ENCODE measurements at places on chromosomes 6 and 20.

DNA sequence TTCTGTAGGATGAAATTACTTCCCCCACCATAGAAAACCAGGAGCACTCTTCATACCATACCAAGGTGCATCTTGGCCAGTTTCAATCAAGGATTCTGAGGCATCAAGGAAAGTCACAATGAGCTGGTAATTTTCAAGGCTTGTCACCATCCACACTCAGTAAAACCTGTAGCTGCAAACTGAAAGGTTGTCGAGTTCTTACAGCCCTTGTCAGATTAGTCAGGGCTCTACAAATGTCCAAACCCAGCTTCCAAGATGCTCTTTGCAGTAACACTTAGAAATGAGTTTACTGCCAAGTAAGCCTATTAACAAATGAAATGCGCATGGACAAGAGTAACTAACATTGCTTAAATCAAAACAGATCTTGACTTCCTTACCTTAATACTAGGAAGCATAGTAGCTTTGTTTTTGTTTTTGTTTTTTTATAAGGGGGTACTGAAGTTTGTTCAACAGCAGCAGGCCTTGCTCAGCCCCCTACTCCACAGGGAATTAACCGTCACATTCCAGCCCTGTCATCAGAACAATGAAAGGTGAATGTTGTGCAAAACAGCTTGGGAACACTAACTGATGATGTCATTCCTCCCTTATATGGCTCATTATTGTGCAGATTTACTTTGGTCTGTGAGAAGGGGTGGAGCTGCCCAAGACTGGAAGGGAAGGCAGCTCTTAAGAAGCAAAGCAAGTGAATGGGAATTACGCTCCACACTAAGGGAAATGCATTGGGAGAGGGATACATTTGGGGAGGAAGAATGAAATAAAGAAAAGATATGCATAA lies 49.9 kb upstream of the TMEM30A start:
- no peak for DNase-seq

GRCh38 chr20:15922556-15922955 lies 650.7 kb downstream of the KIF16B start:
- no peak for DNase-seq

- no peak for DNase-seq
These were observed 1136.0 kb downstream of the HACE1 start for GRCh38 chr6:103723438-103724322.

DNA sequence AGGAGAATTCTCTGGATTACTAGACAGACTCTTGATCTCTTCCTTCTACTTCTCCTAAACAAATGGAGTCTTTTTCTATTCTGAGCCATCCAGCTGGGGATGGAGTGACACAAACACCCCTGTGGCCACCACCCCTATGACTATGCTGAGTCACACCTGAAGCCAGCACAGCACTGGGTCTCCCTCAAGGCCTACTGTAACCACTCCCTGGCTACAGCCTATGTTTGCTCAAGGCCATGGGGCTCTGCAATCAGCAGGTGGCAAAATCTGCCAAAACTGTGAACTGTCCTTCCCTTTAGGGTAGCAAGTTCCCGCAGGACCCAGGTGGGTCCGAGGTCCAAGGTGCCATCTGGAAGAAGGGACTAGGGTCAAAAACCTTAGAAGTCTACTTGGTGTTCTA lies 132.3 kb downstream of the TINAG start:
- no peak for DNase-seq

DNA sequence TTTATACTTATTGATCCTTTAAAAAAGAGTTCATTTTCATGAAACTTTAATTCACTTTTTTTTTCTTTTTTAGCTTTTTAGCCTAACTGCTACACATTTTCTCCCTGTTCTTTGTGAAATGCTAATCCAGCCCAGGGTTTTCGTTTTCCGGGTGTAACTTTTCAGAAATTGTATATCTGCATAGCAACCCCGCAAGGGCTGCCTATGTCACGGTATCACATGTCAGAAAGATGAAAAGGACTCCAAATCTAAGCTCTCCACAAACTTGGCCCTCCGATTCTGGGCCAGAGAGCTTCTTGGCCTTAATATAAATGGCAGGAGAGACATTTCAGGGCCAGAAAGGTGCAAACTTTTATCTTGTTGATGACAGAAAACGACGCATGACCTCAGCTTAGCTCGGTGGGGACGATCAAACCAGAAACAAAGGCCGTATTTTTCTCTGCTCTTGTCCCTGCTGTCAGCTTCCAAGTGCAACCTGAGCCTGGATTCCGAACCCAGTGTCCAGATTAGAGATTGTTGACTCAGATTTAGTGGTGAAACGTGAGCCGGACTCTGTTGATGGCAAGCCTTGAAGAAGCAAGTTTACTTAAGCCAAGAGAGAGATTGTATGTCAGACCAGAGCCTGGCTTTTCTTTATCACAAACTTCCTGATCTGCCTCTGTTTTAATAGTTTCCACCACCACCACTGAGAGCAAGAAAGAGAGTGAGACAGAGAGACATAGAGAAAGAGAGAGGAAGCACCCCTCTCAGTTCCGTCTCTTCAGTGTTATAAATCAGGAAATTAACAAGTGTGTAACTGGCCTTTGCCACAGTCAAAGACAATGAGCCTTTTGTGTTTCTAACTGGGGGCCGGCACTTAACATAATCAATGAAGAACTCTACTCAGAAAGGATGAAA lies 157.8 kb downstream of the SCML4 start:
- DNase-seq, result no peak

DNA sequence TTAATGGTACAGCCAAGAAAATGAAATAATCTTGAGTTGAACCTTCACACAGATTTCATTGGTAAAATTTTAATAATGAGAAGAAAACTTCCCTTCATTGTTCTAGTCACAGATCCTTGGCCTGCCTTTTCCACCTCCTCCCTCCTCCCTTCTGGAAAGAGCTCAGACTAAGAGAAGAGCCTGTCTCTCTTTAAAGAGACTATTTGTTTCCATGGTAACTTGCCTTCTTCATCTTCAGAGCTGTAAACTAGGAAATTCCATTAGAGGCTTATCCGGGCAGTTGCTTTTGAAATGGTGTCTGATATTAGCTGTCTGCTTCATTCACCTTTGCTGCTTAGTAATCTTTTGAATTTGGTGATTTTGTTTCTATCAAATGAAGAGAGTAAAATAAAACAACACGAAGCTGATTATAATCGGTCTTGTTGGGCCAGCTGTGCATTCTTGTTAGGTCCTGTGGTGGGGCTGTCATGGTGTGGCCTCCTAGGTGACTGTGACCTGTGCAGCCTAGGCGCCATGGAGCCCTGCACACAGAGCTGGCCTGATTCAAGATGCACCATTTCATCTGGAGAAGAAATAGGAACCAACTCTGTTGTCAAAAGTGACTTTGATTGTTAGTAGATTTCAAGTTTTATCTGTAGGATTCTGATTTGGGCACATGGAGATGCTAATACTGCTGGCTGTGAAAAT lies 96.7 kb downstream of the MAP3K7 start:
- no peak for DNase-seq

GRCh38 chr6:31822036-31822821 lies 5.3 kb upstream of the HSPA1B start:
- no peak for DNase-seq

DNA sequence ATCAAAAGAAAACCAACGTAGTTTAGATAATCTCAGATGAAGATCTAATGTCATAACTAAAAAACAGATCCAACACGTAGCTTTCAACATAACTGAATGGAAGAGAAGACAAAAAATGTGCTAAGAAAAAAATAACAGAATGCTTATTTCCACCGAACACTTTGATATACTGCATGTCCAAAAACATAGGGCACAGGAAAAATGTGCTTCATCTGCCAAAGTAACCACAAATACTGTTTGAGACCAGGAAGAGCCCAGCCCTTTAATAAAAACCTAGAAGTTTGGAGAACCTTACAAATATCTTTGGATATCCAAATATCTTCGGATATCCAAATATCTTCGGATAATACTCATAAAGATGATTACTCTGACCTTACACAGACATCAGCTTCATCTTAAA lies 19.8 kb downstream of the LAMA4 start:
- no peak for DNase-seq

- no peak for DNase-seq
These were observed 14.4 kb downstream of the DLL1 start for GRCh38 chr6:170276369-170277057.

- DNase-seq, result no peak
These were observed at the start of gene VGLL2 for GRCh38 chr6:117265410-117266256. Gene VGLL2 (plus strand): TSS chr6:117265558. CDS start chr6:117265764, 206 bp downstream.

DNA sequence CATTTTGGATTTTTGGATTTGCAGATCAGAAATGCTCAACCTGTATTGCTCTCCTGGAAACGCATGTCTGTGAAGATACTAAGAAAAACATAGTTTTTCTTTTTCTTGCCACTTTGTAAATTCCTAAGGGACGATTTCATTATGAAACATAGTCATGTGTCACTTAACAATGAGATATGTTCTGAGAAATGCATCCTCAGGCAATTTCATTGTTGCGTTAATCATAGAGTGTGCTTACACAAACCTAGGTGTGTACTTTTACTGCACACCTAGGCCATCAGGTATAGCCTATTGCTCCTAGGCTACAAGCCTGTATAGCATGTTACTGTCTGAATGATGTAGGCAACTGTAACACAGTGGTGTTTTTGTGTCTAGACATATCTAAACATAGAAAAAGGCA lies 13.4 kb upstream of the THEMIS start:
- DNase-seq, result no peak

GRCh38 chr20:46356195-46357029 lies 48.1 kb upstream of the CDH22 start:
- no peak for DNase-seq

DNA sequence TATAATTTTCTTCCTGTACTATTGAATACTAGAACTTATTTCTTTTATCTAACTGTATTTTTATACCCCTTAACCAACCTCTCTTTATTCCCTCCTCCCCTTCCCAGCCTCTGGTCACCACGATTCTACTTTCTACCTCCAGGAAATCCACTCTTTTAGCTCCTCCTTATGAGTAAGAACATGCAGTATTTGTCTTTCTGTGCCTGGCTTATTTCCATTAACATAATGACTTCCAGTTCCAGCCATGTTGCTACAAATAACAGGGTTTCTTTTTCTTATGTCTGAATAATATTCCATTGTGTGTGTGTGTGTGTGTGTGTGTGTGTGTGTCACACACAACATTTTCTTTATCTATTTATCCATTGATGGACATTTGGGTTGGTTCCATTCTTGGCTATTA lies 152.3 kb upstream of the OLIG3 start:
- no peak for DNase-seq

DNA sequence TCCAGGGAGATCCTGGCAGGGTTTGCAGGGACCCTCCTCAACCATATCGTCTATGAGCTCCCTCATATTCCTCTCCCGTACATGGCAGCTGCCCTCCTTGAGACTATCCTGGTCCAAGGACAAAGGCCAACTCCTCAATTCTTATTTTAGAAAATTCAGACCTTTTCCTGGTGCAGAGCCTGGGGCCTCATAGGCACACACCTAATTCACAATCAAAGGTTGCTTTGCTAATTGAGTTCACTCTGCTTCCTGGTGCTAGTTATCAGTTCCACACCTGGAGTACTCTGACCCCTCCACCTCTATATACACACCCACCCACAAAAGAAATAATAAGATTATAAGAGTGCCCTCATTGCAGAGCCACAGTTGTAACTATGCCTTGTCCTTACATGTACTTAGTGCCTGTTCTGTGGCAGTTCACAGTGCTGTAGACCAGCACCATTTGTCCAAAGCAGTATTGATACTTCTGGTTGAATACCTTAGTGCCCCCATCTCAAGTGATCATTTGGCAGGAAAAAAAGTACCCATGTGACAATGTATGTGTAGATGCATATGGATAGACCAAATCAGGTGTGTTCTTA lies 38.7 kb downstream of the GSS start:
- no peak for DNase-seq

DNA sequence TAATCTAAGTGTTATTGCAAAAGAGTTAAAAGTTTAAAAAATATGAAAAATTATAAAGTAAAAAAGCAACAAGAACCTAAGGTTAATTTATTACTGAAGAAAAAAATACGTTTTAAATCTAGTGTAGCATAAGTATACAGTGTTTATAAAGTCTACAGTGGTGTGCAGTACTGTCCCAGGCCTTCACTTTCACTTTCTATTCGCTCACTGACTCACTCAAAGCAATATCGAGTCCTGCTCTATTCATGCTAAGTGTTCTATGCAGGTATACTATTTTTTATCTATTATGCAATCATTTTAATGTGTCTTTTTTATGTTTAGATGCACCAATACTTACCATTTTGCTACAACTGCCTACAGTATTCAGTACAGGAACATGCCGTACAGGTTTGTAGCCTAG lies 113.0 kb downstream of the MANEA start:
- DNase-seq, result no peak

DNA sequence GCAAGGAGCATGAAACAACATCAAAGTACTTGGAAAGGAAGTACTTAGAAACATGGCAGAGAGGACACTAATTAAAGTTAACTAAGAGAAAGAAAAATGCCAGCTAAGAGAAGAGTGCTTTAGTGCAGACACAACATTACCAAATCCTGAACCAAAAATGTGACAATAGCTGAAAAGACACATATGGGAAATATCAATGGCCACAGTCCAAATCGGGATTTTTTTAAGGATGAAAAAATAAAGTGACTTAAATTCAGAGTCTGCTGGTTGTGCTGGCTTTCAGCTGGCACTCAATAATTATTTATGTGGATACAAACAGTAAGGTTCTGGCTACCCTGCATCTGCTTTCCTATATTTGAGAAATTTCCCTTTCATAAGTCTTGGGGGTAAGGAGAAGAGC lies 12.6 kb upstream of the DST start:
- no peak for DNase-seq

DNA sequence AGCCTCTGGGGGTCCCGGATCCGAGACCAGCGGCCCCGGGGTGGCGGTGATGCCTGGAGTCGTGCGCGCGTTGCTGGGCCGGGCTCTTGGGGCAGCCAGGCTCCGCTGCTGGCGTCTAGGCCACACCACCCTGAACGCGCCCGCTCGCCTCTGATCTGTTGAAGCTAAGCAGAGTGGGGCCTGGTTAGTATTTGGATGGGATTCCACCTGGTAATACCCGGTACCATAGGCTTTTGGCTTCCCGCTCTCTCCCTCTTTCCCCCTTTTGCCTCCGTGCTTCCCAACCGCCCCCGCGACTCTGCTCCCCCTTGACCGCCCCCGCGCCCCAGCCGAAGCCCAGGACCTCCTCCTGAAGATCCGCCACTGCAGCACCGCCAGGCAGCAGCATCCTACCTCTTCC lies 1383.5 kb upstream of the DEFB115 start:
- no peak for DNase-seq

- DNase-seq, result no peak
These were observed 79.7 kb downstream of the ELOVL5 start for GRCh38 chr6:53268858-53269608.

- no peak for DNase-seq
These were observed 15.6 kb upstream of the SHLD1 start for GRCh38 chr20:5734602-5735001.

All from stimulated activated CD4-positive, alpha-beta T cell treated with anti-CD3 and anti-CD28 coated beads, Interleukin-15, amount 100 ng/mL, for 1 hour (primary cell).